ENCODE measurements at places on chromosomes 11 and 22.

DNA sequence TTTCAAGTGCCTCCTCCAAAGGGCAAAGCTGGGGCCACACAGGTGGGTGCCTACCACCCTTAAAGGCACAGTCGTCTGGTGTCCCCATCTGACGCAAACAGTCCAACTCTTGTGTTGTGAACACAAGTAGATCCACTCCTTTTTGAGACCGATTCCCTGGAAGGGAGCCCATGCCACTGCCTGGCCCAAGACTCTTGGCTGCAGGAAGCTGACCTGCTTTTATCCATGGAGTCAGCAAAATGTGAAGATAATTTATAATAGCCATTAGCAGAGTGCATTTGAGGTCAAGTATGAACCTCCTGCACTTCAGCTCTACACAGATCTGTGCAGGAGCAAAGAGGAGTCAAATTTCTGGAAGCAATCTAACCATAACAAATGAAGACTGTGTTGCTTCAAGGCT lies 68.5 kb downstream of the ADM start:
- no peak for DNase-seq

DNA sequence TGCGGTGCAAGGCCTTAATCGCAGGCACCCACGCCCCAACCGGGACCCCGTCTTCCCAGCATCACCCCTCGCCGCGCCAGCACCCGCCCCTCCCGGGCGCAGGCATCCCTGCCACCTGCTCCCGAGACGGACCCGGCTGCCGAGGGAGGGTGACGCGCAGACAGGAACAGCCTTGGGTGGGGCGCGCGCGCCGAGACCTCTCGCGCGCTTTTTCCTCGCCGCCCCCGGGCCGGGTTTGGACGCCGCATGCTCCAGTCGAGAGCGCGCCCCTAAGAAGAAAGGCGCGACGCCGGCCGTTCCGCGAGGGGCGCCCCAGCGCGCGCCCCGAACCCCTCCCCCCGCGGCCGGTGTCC lies 504 bp downstream of the CFL1 start:
- peak; percentile 66 for DNase-seq

DNA sequence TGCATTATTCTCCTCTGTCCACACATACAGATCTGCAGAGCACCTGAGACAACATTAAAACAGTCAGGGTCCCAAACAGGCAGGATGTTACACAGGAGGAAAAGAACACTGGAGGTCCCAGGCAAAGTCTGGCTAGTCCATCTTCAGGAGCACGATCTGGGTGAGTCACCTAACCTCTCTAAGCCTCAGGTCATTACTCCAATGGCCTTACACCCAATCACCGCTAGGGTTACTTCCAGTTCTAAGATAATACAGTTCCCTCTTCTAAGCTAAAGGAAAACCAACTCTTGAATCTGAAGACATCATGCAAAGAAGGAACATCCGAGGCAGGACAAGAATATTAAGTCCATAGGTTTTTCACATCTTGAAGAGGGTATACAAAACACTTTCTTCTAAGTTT lies 24.5 kb downstream of the ASCC2 start:
- no peak for DNase-seq

- DNase-seq = no peak
These were observed 17.8 kb downstream of the CHORDC1 start for GRCh38 chr11:90204832-90205646.

GRCh38 chr11:81839976-81840375 lies 893.7 kb downstream of the FAM181B start:
- no peak for DNase-seq

DNA sequence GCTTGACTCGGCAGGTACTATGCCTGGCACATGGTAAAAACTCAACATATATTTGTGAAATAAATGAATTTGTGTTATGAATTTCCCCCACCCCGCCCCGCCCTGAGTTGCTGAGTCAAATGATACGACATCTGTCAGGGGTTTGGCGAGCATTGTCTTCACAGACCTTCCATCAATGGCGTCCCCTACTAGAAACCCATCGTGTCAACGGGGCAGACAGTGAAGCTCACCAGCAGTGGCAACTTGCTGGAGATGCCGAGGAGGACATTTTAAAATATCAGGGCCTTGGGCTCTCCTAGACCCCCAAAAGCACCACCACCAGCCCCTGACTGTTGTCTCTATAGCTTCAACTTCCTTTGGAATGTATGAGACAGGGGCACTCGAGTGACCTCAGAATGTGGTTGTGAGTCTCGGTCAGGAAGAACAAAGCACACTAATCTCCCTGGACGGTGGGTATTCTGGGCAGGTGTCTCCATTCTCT lies 761 bp upstream of the NXF1 start:
- DNase-seq = no peak

DNA sequence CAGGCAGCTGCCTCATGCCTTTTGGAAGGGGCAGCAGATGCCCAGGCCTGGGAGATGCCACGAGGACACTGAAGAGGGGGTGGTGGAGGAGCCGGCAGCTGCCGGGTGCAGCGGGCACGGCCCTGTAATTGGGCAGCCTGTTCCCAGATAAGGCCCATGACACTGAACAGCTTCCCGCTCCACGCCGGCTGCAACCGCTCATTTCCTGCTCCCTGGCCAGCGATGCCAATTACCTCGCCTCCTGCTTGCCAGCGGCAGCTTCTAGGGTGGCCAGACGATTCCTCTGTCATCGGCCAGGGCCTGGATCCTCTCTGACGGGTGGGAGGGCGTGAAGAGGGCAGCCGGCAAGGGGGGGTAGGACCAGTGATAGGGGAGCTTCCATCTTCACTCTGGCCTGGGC lies 22.8 kb downstream of the FLRT1 start:
- DNase-seq = no peak

DNA sequence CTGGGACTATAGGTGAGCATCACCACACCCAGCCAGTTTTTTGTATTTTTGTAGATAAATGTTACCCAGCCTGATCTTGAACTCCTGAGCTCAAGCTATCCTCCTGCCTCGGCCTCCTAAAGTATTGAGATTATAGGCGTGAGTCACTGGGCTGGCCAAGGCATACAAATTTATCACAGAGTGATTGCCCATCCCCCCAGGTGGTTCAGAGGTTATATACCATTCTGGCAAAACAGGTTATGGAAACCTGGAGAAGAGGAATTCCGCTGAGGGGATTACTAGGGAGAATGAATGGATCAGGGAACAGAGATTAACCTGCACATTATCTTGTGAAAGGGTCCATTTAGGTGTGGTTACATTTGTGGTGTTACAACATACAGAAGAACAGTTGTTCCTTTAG lies 8.1 kb downstream of the ATG13 start:
- DNase-seq = no peak

DNA sequence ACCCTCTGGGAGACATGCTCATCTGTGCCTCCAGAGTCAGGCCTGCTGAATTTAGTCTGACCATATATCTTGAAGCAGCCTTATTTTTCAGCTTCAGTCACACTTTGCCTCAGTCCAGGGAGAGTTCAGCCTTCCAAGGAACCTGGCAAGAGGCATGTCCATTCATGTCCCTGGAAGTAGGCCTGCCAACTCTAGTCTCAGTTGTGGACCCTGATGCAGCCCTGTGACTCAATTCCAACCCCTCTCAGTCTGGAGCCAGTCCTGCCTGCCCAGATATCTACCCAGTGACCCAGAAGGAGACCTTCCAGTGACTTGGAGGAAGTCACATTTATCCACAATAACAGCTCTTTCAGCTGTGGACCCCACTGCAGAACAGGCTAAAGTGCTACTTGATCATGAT lies 566.6 kb downstream of the TMEM135 start:
- DNase-seq = no peak

GRCh38 chr11:5684646-5685362 lies at the start of gene TRIM5:
Gene TRIM5 (minus strand): TSS chr11:5685074. CDS start chr11:5680177, 4,897 bp downstream.
- peak; percentile 66 for DNase-seq

DNA sequence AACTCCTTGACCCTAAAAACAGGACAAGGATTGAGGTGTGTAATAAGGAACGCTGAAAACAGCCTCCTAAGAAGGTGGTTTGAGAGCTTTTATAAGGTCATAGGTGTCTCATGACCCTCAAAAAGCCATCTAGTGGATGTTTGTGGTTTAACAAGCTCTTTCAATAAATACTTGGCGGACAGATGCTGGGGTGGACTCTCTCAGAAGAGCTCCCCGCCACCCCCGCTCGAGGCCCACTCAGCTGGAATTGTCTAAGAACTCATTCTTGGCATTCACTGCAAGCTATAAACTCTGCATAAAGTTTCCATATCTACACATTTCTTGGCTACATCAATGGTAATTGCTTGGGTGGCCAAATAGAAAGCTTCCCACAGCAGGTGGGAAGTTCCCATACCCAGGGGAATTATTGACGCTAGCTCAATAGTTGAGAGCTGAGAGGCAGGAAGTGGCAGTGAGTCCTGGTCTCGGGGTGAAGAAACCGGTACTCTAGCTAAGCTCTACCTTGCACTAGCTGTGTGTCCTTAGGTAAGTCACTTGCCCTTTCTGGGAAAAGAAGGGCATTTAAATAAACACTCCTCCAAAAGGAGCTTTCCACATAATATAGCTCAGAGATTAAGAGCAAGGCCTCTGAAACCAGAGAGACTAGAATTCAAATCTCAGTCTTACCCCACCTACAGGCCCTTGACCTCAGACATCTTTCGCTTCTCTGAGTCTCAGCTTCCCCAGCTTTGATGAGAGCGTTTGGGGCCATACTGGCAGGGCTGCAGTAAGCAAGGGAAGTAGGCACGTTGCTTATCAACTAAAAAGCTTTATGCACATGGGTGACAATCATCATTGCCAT lies 6.4 kb downstream of the MS4A15 start:
- DNase-seq = no peak
